CD8-positive, alpha-beta T cell (primary cell): ENCODE measurements at places on chromosomes 5 and 9. TPM values are rescaled to one million over a fixed set of nuclear protein-coding genes. Genes with fewer than 3 reads are reported as not detected.

FBP1 gene
- 2.2 TPM for total RNA-seq

KIF24 gene
- 0.08 TPM for total RNA-seq

GRCh38 chr9:83655433-83655832, 32.5 kb downstream of the IDNK start:
- DNase-seq: no peak

FBP2 gene
- not detected for total RNA-seq

GRCh38 chr9:80059979-80060378, 488.2 kb downstream of the TLE4 start:
- DNase-seq: no peak

ADAMTSL2 gene
- total RNA-seq: 0.44 TPM
